ENCODE measurements at places on chromosomes 16 and 17.
A peak's percentile ranks its signal among the peaks of the same experiment; 100 is the strongest.

DNA sequence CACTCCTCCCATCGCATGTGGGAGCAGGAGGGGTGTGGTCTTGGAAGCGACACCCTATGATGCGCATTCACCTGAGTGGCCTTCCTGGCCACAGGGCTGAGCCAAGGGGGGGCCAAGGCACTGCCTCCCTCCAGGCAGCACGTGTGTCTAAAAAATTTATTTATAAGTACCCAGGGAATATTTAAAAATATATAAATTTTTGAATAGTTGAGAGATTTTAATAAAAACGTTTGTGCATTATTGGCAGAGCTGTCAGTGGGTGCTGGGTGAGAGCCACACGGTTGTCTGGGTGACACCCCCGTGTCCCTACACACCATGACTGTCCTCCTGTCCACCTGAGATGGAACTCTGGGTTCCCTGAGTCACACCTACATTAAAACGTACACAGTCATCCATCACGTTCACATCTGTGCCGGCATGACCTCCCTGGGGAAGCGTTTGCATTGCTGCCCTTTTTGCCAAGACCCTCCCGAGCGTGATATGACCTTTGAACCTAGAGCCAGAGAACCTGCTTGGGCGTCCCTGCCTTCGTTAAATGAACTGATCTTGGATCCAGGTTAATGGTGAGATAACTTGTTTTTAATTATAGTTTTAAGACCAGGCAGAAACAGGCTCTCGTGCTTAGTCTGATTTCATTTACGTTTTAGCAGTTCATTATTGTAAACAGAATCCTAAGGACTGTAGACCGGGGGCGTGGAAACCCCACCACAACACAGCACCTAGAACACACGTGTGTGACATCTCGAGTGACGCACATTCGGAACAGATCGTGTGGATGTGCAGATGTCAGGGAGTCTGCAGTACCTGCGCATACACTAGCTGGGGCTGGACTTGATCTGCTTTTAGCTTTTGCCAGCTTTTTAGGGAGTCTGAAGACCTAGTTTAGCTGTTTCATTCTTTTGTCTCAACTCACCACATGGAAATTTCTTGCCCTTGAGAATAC lies 192.8 kb upstream of the CHMP6 start:
- DNase-seq = no peak

DNA sequence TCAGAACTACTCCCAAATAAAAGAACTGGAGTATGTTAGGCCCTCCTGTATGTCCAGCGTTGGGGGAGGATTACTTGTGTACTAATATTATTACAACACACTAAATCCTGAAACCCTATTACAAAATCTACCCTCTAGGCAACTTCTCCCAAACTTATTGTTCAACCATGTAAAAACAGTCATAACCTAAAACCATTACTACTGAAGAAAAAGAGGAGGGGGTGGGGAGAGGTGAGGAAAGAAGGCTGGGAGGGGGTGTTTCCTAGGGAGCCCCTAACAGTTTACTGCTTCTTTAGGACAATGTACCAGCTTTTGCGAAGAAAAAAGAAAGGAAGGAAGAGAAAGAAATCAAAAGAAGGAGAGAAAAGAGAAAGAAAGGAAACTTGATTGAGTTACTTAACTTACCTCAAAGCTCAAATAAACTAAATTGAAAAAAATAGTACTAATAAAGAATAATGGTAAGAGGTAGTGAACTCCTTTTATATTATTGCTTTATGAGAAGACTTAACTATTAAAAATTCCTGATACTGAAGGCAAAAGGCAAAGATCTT lies 2.3 kb downstream of the SALL1 start:
- no peak for DNase-seq

DNA sequence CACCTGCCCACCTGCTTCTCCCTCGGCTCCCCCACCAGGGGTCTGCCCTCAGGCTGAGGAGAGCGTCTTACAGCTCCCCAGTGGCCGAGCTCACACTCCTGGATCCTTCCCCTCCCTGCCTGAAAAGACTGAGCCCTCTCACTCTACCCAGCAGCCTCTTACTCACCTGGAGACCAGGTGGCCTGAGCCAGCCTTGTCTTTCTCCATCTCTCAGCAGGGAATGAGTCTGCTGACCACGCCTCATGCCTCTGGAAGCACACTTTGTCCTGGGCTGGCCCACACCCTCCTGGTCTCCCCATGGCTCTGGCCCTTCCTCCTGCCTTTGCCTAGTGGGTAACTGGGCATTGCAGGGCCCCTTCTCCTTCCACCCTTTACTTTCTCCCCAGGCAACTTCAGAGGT lies 177.2 kb downstream of the ENGASE start:
- no peak for DNase-seq

GRCh38 chr17:4768298-4768697 lies 3.4 kb upstream of the TM4SF5 start:
- DNase-seq = no peak

GRCh38 chr17:55432358-55433028 lies 10.9 kb upstream of the MMD start:
- DNase-seq = no peak

- DNase-seq = no peak
These were observed 2.1 kb downstream of the NMT1 start for GRCh38 chr17:45063198-45063597.

DNA sequence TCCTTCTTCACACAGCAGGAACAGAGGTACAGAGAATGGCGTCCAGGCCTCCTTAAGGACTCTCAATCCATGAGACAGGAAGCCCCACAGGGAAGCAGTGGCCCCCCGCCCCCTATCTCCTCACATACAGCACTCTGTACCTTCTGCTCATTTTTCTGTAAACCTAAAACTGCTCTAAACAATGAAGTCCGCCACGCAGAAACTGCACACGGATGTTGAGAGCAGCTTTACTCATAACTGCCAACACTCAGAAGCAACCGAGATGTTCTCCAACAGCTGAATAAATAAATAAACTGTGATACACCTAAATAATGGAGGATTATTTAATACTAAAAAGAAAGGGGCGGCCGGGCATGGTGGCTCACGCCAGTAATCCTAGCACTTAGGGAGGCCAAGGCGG lies 9.9 kb downstream of the TBC1D16 start:
- no peak for DNase-seq

DNA sequence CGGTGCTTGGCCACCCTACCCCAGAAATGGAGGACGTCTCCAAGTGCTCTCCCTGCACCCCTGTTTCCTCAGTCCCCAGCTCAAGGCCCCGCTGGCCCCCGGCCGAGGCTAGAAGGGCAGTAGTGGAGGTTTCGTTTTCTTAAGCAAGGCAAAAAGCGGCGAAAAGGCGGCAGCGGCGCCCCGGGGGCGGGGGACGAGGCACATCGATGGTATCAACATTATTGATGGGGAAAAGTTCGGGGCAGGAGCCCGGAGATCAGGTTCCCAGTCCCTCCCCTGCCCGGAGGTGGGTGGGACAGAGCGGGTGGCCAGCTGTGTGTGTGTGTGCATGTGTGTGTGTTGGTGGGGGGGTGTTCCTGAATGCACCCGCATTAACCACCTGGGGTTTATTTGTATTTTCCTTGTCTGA lies 4.1 kb upstream of the SALL1 start:
- peak; percentile 36 for DNase-seq

GRCh38 chr17:64736804-64737492 lies 74.8 kb upstream of the SMURF2 start:
- DNase-seq = peak; percentile 33

DNA sequence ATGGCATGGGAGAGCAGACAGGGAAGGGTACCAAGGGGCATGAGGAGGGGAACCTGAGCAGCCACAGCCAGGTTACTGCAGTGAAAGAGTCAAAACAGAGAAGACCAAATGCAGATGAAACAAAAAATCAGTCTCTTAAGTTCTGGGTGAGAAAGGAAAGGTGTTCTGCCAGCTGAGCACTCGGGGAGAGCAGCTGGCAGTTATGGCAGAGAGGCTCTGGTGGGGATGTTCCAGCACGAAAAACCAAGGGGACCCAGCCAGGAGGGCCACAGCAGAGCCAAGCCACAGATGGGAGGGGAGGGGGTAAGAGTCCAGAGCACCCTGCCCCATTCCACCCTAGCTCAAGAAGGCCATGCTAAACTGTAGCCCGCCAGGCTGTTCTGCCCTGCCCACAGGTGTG lies 31.7 kb downstream of the STH start:
- DNase-seq = no peak

DNA sequence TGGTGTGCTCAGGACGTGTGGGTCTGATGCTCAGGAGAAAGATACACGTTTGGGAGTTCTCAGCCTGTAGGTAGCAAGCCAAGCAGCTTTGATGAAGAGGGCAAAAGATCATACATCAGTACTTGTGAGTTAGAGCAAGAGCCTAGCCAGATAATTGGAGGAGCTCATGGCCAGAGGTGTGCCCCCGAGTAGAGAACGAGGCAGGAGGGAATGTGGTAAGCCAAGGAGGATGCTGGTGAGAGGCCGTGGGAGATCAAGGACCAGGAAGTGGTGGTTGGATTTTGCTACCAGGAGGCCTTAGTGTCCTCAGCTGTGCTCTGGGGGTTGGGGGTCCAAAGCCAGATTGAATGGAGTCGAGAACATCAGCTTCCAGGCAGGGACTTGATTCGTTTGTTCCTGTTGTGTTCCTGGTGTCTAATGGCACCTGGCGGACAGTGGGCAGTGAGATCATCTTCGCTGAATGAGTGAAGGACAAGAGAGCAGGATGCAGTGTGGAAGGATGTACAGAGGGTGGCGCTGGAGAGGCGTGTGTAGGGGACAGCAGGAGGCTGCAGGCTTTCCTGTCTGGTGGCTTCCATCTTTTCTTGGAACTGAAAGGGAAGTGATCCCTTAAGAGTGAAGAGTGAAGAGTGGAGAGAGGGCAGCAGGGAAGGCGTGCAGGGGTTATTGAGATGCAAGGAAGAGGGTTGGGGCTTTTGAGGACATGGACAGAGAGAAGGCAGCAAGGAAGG lies 11.6 kb downstream of the FBXL19 start:
- DNase-seq = peak; percentile 78

DNA sequence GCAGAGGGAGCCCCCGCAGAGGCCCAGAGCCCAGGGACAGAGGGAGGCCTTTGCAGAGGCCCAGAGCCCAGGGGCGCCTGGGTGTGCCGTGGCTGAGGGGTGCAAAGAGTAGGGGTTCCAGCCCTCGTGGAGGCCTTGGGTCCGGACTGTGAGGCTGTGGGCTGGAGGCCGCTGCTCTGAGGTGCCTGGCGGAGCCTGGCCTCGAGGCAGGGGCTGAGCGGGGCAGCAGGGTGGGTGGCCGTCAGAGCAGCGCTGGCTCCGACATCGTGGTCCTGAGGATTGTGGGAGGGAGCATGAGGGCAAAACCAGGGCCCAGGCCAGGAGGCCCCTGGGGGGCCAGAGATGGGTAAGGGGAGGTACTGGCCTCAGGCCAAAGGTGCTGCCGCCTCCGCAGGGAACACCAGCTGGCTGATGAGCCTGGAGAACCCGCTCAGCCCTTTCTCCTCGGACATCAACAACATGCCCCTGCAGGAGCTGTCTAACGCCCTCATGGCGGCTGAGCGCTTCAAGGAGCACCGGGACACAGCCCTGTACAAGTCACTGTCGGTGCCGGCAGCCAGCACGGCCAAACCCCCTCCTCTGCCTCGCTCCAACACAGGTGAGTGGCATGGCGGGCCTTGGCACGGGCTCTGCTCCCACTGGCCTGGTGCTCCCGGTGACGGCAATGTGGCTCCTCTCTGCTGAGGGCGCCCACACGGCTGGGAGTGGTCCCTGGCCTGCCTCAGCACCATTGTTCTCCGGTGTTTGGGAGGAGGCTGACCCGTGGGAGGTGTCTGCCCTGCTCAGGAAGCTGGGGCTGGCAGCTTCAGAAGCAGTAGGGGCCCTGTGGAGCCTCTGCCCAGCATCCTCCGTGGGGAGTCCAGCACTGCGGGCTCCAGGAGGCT lies 33.7 kb downstream of the TSC2 start:
- no peak for DNase-seq

GRCh38 chr16:48611329-48612137 lies 1.6 kb upstream of the N4BP1 start:
- DNase-seq = peak; percentile 53

All from iPS-NIHi11 (cell line).